ENCODE measurements at places on chromosomes 5 and 9.

GRCh38 chr9:70525519-70525918 is 111.1 kb upstream of the KLF9 start:
- peak; percentile 49 for DNase-seq

- no peak for DNase-seq
Observed at GRCh38 chr5:133327946-133328401, 276.2 kb downstream of the HSPA4 start.

GRCh38 chr5:75733767-75734166 is 16.5 kb upstream of the POC5 start:
- no peak for DNase-seq

DNA sequence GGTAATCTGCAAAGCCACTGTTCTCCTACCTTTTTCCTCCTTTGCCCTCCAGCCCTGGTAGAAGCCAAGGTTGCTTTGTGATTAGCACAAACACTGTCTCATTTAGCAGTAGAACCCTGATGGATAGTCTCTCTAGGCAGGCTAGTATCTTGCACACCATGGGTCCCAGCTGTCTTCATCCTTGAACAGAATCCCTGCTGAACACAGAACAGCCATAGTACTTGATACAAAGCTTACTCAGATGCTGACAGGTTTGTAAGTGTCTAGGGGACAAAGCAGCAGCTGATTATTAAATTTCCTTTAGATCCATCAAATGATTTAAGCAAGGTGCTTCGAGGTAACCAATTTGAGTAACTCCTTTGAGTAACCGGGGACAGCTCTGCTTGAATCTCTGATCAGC is 163.7 kb upstream of the PPP1R2B start:
- no peak for DNase-seq

- no peak for DNase-seq
Observed at GRCh38 chr5:14202462-14202861, 59.3 kb downstream of the TRIO start.
